ENCODE measurements at places on chromosomes 13 and 19.
A peak's percentile ranks its signal among the peaks of the same experiment; 100 is the strongest.

DNA sequence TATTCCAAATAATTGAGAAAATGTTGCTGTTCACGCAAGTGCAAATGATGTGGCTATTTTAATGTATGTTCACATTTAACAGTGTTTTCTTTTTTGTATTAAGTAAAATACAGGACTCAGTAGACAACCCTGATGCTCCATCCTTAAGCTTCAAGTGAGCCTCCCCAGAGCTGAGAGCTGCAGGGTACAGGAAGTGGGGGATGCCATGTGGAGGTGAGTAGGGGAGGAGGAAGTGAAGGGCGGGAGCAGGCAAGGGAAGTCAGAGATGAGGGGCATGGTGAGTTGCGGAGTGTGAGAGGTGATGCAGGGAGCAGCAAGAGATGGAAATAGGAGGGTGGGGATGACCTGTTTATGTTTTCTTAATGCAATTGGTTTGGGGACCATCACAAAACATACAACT is 711.0 kb downstream of the UQCRFS1 start:
- DNase-seq: no peak

DNA sequence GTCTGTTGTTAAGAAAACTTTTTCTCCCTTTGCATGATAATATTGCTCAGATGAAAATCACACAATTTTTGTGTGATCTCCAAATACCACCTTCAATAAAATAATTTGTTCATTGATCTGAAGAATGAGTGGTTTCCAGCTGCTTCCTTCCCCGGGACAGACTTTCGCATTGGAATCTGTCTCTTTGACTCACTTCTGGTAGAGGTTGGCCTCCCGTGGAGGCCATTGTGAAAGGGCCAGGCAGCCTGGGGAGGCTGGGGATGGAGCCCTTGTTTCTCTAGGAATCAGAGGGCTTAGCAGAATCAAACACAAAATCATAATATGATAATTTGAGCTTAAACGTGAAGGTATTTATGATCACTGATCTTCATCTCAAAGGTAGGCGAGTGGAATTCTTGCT is 135.0 kb upstream of the ZNF536 start:
- no peak for DNase-seq

DNA sequence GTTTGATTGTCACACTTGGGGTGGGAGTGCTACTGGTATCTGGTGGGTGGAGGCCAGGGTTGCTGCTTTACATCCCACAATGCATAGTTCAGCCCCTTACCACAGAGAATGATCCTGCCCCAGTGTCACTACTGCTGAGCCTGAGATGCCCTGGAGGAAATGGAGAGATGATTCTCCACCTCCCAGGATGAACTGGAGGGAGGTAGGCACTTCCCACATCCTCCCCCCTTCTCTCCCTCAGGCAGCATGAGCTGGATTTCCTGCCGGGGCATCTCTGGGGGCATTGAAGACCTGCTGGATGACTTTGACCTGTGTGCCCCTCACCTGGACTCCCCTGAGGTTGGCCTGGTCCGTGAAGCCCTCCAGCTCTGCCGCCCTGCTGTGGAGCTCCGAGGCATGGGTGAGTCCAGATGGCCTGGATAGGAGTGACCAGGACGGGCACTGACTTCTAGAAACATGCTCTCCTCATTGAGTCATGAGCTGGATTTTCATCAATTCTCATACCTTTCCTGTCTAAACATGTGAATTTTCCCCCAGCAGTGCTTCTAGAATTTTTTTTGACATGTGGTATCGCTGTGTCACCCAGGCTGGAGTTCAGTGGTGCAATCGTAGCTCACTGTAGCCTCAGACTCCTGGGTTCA is 45.3 kb downstream of the NWD1 start:
- no peak for DNase-seq

- no peak for DNase-seq
Observed at GRCh38 chr19:43553656-43554055, 20.7 kb downstream of the ZNF575 start.

- no peak for DNase-seq
Observed at GRCh38 chr13:114071991-114072390, 60.4 kb downstream of the RASA3 start.

- DNase-seq: no peak
Observed at GRCh38 chr13:50927701-50928100, 18.1 kb downstream of the RNASEH2B start.

- DNase-seq: no peak
Observed at GRCh38 chr19:38920602-38921419, 8.8 kb upstream of the CCER2 start.

DNA sequence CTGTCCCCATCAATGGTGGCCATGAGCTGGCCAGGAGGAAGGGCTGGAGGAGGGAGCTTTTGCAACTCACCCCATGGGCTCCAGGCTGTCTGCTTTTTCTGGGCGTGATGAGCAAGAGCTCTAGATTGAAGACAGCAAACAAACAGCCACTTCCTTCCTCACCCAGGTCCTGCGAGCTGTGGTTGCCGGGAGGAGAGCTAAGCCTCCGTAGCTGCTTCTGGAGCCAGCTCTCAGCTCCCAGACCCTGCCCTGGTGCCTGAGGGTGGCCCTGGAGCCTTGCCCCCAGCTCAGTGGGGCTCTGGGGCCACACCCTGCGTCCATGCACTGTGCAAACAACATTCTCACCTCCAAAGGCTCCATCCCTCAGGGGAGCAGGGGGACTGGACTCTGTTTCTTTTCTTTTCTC is 6.2 kb downstream of the MYO1F start:
- DNase-seq: peak; percentile 86

GRCh38 chr13:90171649-90172048 is 1175.8 kb upstream of the MIR17HG start:
- DNase-seq: no peak

- DNase-seq: no peak
Observed at GRCh38 chr13:81326913-81327312, 986.0 kb upstream of the SPRY2 start.

DNA sequence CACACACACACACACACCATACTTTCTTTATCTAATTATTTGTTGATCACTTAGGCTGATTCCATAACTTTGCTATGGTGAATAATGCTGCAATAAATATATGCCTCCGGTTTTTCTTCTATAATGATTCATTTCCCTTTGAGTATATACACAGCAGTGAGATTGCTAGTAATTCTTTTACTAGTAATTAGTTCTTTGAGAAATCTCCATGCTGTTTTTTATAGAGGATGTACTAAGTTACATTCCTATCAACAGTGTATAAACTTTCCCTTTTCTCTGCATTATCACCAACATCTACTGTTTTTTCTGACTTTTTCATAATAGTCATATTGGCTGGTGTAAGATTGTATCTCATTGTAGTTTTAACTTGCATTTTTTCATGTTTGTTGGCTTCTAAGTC is 1405.1 kb downstream of the PCDH9 start:
- DNase-seq: no peak

GRCh38 chr13:112635323-112635722 is 47.4 kb upstream of the TUBGCP3 start:
- DNase-seq: no peak

DNA sequence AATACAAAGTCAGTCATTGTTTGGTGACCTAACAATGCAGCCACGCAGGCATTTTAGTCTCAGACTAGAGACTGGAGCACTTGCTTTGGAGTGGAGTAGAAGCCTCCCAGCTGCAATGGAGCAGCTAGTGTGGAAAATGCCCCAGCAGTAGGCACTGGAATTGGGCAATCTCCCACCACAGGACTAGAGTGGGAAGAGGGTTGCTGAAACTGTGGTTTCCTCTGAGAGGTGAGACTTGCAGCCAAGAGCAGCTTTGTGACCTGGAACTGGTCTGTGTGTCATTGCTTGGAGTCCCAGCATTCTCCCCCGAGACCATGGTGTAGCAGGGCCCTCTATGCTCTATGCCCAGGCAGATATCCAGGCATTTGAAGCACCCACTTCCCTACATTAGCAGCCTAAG is 556.3 kb downstream of the UQCRFS1 start:
- no peak for DNase-seq

- no peak for DNase-seq
Observed at GRCh38 chr13:46334035-46334822, 52.8 kb downstream of the RUBCNL start.

DNA sequence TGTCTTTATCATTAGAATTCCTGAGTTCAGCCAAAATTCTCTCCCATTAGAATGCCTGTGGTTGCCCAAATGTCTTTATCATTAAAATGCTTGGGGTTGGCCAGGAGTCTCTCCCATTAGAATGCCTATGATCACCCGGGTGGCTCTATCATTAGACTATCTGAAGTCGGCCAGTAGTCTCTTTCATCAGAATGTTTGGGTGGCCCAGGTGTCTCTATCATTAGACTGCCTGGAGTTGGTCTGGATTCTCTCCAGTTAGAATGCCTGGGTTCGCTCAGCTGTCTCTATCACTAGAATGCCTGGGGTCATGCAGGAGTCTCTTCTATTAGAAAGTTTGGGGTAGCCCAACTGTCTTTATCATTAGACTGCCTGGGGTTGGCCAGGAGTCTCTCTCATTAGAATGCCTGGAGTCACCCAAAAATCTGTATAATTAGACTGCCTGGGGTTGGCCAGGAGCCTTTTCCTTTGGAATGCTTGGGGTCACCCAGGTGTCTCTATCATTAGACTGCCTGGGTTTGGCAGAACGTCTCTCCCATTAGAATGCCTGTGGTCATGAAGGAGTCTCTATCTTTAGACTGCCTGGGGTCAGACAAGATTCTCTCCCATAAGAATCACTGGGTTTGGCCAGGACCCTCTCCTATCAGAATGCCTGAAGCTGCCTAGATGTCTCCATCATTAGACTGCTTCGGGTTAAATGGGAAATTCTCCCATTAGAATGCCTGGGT is 1478.3 kb downstream of the UQCRFS1 start:
- no peak for DNase-seq

GRCh38 chr13:70388935-70389334 is 280.7 kb upstream of the KLHL1 start:
- DNase-seq: no peak

- DNase-seq: no peak
Observed at GRCh38 chr19:6529351-6529750, 1.5 kb upstream of the TNFSF9 start.

DNA sequence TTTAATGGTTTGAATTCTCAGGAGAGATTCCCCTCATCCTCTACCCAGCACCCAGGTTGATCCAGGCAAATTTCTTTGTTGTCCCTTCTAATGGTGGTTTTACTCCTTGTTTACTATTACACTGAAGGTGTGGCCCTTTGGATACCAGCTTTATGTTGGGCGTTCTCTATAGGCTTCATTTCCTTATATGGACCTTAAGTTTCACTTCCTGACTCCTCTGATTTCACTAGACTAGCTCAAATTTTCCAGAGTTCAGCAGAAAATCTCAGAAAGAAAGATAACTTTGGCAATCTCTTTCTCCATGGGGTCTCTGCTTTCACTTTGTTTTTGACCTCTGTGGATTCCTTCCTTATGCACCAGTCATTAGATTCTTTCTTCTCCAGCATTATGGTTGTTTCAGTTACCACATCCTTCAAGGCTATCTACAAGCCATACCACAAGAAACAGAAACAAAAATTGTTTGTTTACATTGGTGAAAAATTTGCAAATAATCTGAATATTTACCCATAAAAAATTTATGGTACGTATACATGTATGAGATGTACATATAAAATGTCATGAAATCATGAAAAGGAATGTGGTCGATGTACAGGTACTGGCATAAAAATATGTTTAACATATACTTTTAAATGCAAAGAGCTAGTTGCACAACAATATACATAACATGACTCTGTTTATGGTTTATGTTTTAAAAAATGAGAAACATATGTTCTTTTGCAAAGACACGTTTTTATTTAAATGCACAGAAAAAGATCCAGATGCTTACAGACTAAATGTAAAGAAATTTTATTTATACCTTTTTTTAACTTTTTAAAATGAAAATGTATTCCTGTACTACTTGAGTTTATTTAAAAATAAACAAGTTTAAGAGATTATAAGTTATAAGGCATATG is 212.6 kb downstream of the LACC1 start:
- no peak for DNase-seq

DNA sequence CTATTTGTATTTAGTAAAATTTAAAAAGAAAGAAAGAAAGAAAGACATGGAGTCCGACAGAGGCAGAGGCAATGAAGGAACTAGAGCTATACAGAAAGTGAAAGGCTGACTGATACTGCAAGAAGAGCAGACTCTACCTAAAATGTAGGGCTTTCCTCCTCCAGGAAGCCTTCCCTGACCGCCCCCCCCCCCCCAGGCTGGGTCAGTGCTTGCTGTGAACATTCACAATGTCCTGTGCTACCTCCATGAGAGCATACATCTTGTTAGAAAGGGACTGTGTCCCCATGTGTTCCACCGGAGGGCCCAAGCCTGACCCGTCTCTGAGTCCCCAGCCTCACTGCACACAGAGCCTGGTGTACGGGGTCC is 5.7 kb upstream of the CA11 start:
- DNase-seq: no peak

- no peak for DNase-seq
Observed at GRCh38 chr19:39334444-39334976, 1.3 kb downstream of the GMFG start.

DNA sequence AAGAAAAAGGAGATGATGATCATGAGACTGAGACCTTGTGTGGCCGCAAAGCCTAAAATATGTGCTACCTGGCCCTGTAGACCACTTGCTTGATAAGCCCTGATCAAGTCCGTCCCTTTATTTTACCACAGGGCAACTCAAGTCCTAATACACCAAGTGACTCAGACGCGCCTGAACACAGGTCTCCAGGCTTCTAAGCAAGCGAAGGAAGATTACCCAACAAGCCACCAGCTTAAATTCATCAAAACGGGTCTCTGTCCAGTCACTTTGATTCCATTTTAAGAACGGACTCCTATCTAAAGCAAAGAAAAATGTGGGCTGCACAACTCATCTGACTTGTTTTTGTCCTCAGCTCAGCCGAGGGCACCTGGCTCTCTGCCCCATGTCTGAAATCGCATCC is 26.8 kb downstream of the SLC7A1 start:
- DNase-seq: no peak

DNA sequence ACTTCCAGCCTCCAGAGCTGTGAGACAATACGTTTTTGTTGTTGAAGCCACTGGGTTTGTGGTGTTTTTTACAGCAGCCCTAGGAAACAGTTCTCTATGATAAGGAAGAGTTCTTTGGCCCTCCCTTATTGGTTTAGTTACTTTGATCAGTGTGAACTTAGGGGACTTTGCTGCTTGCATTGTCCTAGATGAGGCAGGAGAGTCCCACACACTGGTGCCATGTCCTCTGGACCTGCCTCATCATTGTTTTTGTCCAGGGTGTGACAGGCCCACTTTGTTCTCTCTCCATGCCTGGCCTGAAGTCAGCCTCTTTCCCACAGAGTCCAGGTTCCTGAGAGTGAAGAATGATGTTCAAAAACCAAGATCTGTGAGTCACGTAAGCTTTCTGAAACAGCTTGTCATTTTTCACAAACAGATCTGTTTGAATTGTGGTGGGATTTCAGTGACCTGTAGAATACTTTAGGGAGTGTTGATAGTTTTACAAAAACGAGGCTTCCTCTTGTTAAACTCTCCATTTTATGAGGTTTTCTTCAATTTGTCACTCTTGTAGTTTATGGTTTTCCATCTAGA is 63.8 kb downstream of the ING1 start:
- DNase-seq: no peak

DNA sequence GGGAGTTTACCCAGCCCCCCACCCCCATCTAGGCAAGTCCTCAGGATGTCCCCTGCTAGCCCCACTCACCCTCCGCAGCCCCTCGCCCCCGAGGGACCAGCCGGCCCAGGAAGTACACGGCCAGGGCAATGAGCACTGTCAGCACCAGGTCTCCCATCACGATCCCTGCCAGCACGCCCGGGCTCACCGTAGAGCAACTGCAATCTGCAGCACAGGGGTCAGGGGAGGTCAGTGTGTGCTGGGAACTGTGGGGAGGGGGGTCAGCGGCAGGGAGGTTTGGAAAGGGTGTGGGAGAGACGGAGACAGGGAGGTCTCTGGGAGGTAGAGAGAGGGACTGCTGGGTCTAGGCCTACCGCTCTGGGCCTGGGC is 734 bp downstream of the TYROBP start:
- DNase-seq: no peak

Data from AG08395 (cell line).